ENCODE measurements at places on chromosomes 3 and 15.

DNA sequence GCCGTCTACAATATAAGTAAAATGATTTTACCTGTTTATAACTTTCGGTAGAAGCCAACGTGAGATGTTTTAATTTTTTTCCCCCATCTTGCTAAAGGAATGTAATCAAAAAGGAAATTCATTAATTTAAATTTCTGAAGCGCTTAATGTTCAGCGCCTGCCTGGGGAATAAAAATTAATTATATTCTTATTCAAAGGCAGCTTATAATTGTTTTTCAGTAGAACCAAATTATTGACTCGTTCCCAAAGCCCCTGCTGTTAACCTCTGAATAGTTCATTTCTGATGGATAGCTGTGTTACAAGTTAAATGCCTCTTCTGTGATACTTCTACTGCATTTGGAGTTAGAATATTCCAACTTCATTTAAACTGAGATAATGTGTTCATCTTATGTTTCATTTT lies 51.6 kb downstream of the ARMC8 start:
- DNase-seq: no peak

GRCh38 chr3:24123596-24123995 lies 178.5 kb downstream of the NR1D2 start:
- DNase-seq: no peak

DNA sequence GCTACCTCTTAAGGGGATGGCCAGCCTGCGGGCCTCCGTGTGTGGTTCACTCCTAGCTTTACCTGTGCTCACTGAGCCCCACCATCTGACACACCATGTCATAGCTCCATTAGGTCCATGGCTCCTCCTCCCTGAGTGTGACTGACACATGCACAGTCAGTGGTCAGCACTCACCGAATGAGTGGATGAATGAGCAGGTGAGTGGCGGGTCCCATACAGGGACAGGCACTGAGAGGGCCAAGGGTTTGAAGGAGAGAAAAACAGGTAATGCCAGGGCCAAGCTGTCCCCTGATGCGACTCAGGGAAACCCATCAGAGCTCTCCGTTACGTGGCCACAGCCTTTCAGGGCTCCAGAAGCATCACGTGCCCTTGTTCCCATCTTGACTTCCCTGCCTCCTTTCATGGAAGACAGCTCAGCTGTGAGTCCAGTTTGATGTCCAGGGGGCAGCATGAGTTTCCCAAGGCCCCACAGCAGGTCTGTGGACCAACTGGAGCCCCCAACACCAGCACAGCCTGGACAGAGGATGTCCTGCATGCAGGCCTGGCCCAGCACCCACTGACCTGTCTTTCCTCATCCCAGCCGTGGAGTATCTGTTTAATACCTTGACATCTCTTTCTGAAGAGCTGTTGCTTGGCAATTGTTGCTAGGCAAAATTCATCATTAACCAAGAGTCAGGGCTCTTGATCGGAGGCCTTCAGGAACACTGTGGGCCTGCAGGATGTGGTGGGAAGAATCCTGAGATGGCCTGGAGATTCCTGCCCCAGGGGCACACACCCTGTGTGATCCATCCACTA lies 84.4 kb downstream of the PLXNA1 start:
- DNase-seq: no peak

- no peak for DNase-seq
Observed at GRCh38 chr3:113255854-113256615, 44.7 kb downstream of the BOC start.

DNA sequence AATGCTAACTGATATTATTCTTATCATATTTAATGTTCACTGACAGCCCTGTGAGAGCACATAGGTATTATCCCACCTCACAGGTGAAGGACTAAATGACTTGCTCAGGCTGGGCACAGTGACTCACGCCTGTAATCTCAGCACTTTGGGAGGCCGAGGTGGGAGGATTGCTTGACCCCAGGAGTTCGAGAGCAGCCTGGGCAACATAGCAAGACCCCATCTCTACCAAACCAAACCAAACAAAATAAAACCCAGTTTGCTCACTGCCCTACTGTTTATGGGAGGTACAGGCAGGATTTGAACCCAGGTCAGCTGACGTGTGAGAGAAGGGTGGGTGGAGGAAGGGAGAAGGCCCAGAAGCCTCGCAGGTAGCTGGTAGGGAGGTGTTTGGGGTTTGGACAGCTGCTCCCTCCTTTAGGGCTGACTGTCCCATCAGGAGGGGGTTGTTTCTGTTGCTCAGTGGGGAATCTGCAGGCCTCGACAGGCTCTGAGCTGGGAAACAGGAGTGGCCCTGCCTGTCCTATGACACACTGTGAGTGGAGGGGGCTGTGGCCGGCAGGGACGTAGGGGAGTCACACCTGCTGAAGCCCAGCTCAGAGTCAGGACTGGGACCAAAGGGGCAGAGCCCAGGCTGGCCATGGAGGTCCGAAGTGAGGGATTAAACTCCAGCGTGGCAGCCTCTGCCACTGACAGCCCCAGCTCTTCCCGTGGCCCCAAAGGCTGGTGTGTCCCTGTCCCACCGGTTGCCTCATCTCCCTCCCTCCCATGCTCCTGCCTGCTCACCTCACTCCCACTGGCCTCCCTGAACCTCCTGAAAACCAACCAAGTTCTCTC lies 25.3 kb downstream of the BHLHE40 start:
- no peak for DNase-seq

GRCh38 chr15:57444877-57445513 lies 68.7 kb downstream of the CGNL1 start:
- DNase-seq: no peak

DNA sequence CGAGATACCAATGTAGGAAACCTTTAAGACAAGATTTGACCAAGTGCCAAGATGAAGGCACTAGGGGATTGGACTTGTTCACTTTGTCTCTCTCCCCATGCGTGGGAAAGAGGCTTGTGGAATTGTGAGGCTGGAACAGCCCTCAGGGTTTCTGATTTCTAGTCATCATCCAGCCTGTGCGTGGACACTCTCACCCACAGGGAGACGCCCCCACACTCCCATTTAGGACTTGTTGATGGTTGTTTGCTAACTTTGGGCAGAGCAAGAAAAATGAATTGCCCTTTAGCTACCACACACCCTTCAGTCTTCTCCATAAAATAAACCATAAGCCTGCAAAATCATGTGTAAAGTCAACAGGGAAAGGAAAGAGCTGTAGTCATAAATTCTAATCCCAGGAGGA lies 18.4 kb downstream of the ACKR2 start:
- no peak for DNase-seq

GRCh38 chr3:6771171-6771570 lies 89.7 kb upstream of the GRM7 start:
- no peak for DNase-seq

GRCh38 chr15:87777054-87777561 lies 479.4 kb downstream of the NTRK3 start:
- DNase-seq: no peak

DNA sequence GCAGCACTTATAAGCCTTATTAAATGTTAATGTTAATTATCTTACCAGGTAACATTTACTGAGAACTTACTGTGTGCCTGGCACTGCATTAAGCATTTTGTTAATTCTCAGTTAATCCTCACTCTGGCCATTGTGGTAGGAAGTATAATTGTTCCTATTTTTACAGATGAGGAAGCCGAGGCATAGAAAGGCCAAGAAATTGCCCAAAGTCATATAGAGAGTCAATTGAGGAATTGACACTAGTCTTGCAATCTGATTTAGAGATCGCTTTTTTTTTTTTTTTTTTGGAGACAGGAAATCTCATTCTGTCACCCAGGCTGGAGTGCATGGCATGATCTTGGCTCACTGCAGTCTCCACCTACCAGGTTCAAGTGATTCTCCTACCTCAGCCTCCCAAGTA lies 132.6 kb upstream of the PROK2 start:
- no peak for DNase-seq
